ENCODE measurements at places on chromosomes 2 and 18. TPM values are rescaled to one million over a fixed set of nuclear protein-coding genes. Genes with fewer than 3 reads are reported as not detected.
A peak's percentile ranks its signal among the peaks of the same experiment; 100 is the strongest.

The TRPM8 gene
- under 0.01 TPM for total RNA-seq

The LRRTM4 gene
- not detected for total RNA-seq

The LOXHD1 gene
- total RNA-seq = not detected

The MARCHF4 gene
- total RNA-seq = 0.26 TPM

- DNase-seq = no peak
Measured at GRCh38 chr2:192438239-192438638, 243.5 kb upstream of the TMEFF2 start.

DNA sequence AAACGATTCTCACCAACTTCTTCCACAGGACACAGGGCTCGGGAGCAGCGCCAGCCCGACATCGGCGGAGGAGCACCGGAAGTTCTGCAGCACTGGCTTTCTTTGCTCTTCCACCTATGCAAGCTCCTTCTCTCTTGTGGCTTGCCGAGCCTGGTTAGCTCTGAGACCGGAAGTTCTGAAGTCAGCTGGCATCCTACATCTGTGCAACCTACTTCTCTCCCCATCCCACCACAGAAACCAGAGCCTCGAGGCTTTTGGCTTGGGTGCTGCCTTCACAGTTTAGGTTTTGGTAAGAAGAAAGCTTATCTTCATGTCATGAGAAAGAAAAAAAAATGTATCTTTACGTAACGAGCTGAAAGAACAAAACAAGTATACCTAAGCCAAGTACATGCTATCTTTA is 111.7 kb downstream of the ANKRD44 start:
- no peak for DNase-seq

DNA sequence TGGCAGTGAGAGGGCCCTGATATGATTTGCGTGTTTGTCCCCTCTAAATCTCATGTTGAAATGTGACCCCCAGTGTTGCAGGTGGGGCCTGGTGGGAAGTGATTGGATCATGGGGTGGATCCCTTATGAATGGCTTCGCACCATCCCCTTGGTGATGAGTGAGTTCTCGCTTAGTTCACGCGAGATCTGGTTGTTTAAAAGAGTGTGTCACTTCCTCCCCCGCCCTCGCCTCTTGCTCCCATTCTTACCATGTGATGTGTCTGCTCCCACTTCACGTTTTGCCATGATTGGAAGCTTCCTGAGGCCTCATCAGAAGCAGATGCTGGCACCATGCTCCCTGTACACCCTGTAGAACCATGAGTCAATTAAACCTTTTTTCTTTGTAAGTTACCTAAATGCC is 319.9 kb upstream of the ID2 start:
- DNase-seq = no peak

DNA sequence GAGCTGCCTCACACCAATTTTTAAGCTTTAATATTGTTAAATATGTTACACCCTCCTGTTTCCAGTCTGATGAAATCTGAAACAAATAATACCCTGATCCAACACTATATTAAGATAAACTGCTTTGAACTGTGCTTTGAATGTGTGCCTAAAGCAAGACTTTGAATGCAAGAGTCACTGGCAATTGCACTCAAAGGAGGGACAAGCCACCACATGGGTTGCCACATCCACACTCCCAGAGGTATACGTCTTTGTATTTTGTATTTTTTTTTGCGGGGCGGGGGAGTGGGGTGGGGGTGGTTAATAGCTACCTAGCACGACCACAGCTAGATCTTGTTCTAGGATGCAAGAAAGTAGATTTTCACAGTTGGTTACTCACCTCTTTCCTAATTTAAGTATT is 1.8 kb upstream of the ZEB2 start:
- peak; percentile 39 for DNase-seq

DNA sequence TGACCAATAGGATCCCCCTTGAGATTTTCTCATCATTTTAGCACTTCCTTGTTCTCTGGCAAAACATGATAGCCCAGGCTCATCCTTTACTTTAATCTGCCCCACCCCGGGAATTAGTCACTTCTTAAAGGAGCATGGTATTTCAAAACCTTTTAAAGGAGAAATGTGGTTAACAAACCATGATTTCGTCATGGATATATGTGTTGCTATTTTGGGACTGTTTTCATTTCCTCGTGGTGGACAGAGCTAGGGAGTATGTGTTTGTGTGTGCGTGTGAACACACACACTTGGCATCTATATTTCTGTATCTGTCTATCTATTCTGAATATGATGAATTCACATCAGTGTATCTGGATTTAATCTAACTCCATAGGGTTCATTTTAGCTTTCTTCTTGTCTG is 128.1 kb downstream of the BIRC6 start:
- DNase-seq = peak; percentile 96

- no peak for DNase-seq
Measured at GRCh38 chr2:11876436-11876835, 130.0 kb downstream of the LPIN1 start.

DNA sequence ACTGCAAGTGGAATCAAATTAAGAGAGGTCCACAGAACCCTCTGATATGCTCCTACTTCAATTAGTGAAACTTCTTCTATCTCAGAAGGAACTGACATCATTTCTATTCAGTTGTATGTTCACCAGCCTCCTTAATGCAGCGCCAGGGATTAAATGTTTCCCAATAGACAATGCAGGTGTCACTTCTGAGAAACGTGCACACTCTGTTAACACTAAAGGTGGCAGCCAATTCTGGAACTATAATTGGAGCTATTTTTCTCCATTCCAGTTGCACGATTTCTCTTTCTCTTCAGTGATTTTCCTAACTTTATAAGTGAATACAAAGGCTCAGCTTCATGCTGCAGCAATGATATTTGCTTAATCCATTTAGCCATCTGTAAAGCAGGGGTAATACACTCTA is 821.9 kb downstream of the TDRD15 start:
- no peak for DNase-seq

DNA sequence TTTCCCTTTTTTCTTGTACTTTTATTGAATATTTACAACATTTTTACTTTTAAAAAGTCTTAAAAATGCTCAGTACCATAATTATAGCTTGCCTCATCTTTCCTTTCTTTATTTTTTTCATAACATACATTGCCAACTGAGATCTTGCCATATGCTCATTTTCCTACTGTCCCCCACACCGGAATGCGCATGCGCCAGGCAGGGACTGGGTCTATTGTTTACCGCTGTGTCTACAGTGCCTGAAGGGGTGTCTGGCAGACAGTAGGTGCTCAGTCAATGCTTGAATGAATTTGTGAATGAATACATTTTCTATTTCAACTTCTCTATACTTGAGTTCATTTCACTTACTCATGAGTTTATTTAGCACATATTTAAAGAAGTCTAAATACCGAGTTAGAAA is 158.0 kb downstream of the CYP26B1 start:
- DNase-seq = no peak

GRCh38 chr18:22020867-22021370 is 148.5 kb upstream of the GATA6 start:
- no peak for DNase-seq

DNA sequence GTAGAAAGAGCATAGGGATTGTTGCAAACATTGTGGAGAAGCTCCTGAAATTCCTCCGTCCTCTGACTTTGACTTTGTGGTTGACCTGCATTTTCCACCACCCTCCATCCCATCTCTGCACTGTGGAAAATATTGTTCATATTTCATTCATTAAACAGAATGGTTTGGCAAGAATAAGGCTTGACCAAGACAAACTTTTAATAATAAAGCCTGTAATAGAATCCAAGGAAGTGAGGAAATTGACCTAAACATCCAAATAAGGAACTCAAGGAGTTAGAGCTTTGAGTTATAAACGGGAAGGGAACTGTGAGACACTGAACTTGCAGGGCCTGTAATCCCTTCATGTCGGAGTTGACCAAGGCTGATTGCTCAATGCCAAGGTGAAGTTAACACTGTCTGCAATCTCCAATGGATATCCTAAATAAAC is 115.2 kb downstream of the GFPT1 start:
- peak; percentile 68 for DNase-seq

GRCh38 chr2:237469849-237470248 is 17.2 kb upstream of the MLPH start:
- DNase-seq = no peak

GRCh38 chr18:500632-501405 is at the start of gene COLEC12:
COLEC12 (minus strand) TSS chr18:500701; CDS start chr18:500514, 187 bp downstream.
- peak; percentile 42 for DNase-seq

DNA sequence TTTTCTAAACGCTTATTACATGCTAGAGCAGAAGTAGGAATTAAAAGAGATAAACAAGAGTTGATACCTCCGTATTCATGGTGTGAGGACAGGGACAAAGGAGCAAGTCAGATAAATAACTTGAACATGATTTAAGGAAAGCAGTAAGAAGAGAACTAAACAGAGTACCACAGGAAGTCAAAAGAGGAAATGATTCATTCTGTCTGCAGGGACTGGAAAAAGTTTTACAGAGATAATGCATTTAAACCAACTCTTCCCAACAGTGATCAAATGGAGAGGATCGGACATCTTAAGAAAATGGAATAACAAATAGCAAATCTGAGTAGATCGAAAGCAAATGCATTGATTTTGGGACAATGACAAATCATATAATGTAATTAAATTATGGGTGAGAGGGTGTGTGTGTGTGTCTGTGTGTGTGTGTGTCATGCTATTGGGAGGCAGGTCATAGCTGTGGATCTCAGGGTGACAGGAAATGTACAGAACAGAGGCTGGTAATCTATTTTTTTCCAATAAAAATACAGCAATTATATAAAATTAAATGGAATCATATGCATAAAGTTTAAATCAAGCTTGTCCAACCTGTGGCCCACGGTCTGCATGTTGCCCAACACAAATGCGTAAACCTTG is 113.4 kb downstream of the MC4R start:
- DNase-seq = peak; percentile 9

GRCh38 chr18:74946646-74947375 is 262.1 kb downstream of the PTGR3 start:
- no peak for DNase-seq

GRCh38 chr2:221750316-221750715 is 178.2 kb upstream of the EPHA4 start:
- DNase-seq = peak; percentile 22

DNA sequence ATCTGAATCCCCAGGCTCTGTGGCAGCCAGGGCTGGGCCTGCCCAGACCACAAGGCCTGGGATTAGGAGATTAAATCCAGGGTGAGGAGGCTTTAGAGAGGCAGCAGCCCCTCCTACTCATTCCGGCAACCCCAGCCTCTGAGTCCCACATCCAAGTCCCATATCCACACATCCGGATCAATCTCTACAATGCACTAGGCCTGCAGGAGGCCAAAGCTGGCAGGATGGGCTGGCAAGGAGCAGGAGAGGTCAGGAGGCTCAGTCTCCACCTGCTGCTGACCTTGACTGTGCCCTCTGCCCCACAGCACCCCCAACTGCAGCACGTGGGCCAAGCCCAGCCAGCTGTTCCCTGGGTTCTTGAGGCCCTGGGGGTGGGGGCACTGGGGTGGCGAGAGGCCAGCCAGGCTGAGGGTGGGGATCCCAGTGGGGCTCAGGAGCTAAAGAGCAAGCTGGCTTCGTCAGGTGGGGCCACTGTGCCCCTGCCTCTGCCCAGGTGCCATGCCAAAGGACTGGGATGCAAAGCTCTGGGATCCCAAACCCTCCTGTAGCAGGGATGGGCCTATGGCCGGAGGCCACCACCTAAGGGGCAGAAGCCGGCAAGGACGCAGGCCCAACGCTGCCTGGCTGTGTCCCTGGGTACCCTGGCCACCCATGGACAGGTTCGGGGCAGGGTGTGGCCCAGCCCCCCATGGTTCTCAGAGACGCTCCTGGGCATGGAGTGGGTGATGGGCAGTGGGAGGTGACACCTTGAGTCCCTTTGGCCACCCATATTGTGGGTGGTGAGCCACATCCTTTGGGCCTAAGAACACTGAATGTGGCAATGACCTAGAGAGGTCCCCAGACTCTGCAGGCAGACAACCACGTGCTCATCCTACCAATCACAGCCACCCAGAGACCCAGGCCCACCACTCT is 3.2 kb downstream of the KIF1A start:
- no peak for DNase-seq

DNA sequence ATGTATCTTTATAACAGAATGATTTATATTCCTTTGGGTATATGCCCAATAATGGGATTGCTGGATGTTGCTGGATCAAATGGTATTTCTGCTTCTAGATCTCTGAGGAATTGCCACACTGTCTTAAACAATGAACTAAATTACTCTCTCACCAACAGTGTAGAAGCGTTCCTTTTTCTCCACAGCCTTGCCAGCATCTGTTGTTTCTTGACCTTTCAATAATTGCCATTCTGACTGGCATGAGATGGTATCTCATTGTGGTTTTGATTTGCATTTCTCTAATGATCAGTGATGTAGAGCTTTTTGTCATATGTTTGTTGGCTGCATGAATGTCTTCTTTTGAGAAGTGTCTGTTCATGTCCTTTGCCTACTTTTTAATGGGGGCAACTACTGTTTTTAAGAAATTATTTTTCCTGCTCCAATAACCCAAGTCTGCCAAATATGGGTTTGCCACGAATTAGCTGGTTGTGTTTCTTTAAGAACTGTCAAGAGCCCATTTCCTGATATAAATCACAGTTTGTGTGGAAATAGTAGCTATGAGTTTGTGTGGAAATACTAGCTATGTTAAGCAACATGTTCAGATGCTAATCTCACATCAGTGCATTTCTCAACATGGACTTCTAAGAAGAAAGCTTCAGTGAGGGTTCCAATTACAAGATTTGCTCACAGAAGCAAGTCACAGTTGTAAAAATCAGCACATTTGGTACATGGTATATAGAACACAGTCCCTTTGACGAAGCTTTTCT is 259.4 kb downstream of the ANAPC1 start:
- DNase-seq = peak; percentile 69

- no peak for DNase-seq
Measured at GRCh38 chr2:172372436-172372835, 55.0 kb upstream of the ITGA6 start.

DNA sequence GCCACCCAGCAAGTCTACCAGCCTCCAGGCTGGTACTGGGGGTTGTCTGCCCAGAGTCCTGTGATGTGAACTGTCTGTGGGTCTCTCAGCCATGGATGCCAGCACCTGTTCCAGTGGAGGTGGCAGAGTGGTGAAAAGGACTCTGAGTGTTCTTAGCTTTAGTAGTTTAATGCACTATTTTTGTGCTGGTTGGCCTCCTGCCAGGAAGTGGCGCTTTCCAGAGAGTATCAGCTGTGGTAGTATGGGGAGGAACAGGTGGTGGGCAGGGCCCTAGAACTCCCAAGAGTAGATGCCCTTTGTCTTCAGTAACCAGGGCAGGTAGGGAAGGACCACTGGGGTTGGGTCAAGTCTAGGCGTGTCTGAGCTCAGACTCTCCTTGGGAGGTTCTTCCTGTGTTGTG is 356.7 kb downstream of the STK39 start:
- no peak for DNase-seq

Data from fibroblast of lung (primary cell).